ENCODE measurements at places on chromosomes 3 and 15.

GRCh38 chr3:4582624-4583023 is 89.5 kb downstream of the ITPR1 start:
- no peak for DNase-seq

- DNase-seq = peak; percentile 83
Observed at GRCh38 chr3:150607267-150608065, 4.3 kb downstream of the SELENOT start.

DNA sequence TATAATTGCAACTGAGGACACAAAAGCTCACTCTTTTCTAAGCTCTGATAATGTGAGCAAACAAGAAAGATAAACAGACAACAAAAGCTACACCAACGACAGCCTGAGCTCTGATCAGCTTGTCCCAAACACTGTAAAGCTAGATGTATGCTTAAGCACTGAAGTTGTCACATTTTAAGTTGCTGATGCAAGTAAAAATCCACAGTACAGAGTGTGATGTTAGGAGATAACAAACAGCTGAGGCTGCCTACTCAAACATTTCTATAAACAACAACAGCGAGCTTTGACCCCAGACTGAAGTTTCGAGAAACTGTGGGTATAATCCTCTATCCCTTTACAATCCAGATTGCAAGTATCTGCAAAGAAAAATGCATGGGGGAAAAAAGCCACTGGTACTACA is 10.7 kb downstream of the MTHFS start:
- DNase-seq = no peak

DNA sequence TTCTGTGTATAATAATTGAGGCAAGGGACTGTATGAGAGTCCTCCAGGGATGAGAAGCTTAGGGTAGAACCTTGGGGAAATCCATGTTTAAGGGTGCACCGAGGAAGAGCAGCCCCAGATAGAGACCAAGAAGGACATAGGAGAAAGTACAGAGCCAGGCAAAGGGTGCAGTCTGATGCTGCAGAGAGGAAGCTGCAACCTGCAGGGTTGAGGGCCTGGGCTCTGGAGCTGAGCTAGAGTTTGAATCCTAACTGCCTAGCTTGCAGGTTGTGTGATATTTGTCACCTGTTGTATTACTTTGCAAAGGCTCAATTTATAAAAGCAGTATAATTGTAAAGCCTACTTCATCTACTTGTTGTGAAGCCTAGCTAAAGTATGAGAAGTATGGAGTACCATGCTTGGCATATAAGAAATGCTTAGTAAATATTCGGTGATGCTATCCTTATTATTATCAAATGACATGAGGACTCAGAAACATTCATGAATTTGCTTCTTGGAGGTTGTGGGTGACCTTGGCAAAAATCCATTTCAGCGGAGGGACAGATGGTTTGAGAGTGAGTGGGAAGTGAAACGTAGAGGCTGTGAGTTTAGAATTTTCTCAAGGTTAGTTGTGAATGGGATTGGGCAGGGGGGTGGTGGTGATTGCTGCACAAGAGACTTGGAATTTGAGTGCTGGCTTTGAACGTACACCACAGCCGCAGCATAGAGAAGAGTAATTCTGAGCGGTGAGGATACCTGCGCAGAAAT is 43.8 kb downstream of the PLCL2 start:
- DNase-seq = no peak

- DNase-seq = no peak
Observed at GRCh38 chr3:152825566-152825965, 9.4 kb upstream of the P2RY1 start.

DNA sequence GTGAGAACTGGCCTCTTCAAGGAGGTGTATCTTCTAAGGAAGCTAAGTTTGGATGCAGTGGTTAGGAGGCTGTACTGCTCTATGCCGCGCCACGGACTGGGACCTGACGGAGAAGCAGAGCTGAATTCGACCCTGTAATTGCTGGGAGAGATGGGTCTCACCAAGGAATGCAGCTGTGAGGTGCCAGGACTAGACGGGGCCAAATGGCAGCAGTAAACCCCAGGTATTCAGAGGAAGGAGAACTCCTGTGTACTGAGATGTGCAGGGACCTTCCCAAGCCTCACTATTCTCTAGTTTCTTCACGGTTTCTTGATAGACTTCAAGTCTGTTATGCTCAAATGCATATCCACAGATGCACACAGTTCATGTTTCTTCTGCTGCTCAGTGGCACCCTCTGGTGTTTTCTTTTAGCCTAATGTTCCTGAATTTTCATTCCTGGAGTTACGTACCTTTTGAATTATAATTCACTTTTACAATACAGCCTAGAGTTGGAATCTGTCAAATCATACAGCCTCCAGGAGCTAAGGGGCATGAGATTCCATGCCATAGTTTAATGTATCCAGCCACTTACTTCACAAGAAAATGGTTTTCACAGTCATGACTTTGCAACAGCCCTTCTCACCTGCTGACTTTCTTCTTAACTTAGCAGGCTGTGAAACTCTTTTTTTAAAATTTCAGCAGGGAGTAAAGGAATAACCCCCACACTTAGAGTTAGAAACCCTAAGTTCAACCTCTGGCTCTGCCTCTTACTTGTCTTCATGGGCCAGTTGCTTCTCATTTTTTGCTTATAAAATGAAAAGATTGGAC is 61.8 kb downstream of the GLDN start:
- DNase-seq = peak; percentile 50

- no peak for DNase-seq
Observed at GRCh38 chr3:6667354-6667753, 193.6 kb upstream of the GRM7 start.

DNA sequence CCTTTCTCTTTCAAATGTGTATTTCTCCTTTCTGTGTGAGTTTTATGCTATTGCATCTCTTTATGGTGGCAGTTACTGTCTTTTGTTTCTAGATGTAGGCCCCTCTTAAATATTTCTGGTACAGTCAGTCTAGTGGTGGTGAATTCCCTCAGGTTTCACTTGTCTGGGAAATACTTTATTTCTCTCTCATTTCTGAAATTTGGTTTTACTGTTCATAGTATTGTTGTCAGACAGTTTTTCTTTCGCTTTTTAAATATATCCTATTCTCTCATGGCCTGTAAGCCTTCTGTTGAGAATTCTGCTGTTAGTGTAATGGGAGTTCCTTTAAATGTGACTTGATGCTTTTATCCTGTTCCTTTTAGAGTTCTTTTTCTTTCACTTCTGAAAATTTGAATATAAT is 874.0 kb downstream of the PLOD2 start:
- no peak for DNase-seq

DNA sequence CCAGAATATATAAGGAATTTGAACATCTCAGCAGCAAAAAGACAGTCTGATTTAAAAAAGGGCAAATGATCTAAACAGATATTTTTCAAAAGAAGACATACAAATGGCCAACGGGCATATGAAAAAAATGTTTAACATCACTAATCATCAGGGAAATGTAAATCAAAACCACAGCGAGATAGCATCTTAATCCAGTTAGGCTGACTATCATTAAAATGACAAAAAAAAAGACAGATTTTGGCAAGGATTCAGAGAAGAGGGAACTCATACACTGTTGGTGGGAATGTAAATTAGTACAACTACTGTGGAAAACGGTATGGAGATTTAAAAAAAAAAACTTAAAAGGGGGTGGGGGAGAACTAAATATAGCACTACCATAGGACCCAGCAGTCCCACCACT is 47.9 kb downstream of the RNF13 start:
- no peak for DNase-seq

- DNase-seq = no peak
Observed at GRCh38 chr3:244041-244440, 47.5 kb downstream of the CHL1 start.

DNA sequence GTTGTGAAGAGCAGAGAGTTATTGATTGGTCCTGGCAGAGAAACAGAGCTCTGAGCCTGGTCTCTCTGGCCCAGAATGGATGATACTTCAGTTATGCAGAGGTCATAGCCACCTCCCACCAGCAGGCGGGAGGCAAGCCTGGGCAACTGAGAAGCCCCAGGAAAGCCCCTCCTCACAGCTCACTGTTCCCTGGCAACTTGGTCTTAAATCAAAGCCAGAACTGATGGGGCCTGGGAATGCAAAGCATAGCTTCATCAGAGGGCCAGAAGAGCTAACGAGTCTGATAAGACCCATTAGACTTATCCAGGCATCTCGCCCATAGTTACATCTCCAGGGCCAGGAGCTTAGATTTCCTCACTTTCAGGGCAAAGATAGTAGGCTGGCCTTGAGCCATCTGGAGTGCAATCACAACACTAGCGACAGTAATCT is 5.5 kb upstream of the COLQ start:
- no peak for DNase-seq

GRCh38 chr3:52177701-52178042 is 20.3 kb upstream of the ALAS1 start:
- DNase-seq = no peak

DNA sequence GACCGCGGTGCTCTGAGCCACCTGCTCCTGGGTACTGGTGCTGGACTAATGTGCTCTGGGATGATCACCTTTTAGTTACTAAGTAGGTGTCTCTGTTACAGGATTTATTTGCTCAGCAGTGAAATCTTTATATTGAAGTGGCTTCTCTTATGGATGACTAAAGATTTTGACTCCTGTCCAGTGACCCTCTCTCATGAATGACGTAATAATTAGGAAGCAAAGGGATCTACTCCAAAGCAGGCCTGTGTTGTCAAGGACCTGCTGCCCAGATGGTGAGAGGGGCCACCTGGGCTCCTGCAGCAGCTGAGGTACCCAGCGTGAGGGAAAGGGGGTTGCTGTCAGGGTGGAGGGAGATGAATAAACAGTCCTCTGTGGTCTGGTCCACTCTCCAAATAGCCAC is 263.6 kb downstream of the GABRG3 start:
- no peak for DNase-seq

DNA sequence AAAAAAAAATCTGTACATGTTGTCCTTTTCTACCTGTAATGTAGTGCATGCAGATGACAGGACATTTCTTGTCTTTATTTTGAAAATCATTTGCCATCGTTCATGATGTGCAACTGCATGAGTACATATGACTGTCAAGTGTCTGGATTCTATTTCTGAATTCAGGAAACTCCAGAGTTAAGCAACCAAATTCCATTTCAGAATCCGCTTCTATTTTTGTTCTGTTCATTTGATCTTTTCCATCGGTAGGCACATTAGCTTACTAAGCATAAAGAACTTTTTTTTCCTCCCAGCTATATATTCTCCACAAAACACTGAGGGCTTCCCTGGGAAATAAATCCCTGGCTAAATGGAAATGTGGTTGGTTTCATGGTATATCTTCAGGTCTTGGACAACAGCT is 365.6 kb downstream of the PTPRG start:
- DNase-seq = no peak

DNA sequence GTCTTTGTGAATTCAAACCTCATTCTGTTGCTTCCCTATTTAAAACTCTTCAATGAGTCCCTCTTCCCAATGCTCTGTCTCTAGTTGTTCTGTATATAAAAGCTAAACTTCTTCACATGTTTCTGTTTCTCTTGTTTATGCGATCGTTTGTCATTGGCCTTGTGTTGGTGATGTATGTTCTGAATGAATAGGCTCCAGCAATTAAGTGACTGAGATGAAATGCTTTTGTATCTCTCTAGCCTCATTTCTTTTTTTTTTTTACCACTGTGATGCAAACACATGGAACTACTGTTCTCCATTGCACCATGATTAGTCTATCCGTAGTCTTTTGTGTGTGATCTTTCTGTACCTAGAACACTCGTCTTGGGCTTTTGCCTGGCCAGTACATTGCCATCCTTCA is 380.5 kb upstream of the TPRG1 start:
- no peak for DNase-seq

DNA sequence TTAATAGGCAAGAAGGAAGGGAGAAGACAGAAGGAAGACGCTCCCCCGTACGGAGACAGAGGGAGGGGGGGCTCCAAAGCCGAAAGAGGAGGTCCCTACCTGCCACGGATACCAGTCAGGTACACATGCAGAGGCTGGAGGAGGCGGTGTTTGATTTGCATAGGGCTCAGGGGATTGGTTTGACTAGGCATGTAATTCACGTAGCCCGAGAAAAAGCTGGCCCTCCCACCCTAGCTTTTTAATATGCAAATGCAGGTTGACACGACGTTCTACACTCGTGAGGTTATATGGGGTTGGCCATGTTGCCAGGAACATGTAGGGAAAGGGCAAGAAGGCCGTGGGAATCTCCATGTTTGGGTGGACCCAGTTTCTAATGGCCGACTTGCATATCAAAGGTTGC is 29.8 kb downstream of the ZNF592 start:
- peak; percentile 18 for DNase-seq

DNA sequence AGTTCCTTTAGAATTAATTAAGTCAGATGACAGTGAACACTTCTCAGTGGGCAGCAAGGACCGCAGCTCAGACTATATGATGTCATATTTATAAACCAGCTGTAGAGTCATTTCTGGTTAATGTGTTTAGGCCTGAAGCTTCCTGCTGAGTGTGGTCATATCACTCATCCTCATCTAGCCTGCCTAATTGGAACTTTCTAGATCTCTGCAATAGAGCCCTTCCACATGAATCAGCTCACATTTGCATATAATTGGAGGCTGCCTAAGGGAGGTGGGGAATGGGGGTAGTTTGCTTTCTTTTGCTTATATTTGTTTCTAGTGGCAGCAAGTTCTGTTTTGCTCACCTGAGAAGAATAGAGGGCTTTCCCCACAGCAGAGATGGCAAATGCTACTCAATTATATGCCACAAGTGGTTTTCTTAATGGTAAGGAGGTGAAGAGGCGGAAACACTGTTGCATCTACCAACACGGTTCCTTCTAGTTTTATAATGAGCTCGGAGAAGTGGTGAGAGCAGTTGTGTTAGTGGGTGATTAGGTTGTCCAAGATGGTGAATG is 148.1 kb downstream of the KLHL25 start:
- DNase-seq = no peak

- DNase-seq = no peak
Observed at GRCh38 chr3:57173687-57174086, 8.5 kb upstream of the IL17RD start.

- DNase-seq = no peak
Observed at GRCh38 chr15:38479756-38480155, 25.8 kb downstream of the FAM98B start.

GRCh38 chr15:80433836-80434235 is 29.7 kb downstream of the ARNT2 start:
- DNase-seq = no peak

GRCh38 chr15:93035953-93036810 is 52.8 kb downstream of the RGMA start:
- DNase-seq = peak; percentile 20

DNA sequence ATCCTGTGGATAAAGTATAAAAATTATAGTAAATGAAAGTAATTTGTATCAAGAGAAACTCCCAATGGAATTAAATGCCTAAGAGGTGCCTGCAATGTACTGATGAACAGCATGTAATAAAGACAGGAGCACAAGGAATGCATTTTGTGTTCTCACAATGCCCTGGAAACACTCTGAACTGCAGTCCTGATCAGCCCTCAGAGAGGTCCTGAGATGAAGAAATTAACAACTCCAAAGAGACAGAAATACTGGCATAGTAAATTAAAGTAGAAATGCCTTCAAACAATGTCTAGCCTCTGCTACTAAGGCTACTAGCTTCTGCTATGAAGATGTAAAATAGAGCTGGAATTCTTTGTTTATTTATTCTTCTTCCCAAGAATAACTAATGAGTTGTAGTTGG is 59.9 kb downstream of the CFAP20DC start:
- no peak for DNase-seq

GRCh38 chr3:54999159-54999558 is 71.3 kb upstream of the LRTM1 start:
- no peak for DNase-seq

- no peak for DNase-seq
Observed at GRCh38 chr3:12571986-12572385, 15.1 kb downstream of the MKRN2 start.

GRCh38 chr3:58013099-58013498 is 4.9 kb downstream of the FLNB start:
- DNase-seq = no peak

GRCh38 chr3:125337506-125337905 is 37.6 kb downstream of the ZNF148 start:
- no peak for DNase-seq

- DNase-seq = no peak
Observed at GRCh38 chr3:10444511-10444910, 60.9 kb downstream of the ATP2B2 start.
